ENCODE measurements at places on chromosomes 6 and 20.

DNA sequence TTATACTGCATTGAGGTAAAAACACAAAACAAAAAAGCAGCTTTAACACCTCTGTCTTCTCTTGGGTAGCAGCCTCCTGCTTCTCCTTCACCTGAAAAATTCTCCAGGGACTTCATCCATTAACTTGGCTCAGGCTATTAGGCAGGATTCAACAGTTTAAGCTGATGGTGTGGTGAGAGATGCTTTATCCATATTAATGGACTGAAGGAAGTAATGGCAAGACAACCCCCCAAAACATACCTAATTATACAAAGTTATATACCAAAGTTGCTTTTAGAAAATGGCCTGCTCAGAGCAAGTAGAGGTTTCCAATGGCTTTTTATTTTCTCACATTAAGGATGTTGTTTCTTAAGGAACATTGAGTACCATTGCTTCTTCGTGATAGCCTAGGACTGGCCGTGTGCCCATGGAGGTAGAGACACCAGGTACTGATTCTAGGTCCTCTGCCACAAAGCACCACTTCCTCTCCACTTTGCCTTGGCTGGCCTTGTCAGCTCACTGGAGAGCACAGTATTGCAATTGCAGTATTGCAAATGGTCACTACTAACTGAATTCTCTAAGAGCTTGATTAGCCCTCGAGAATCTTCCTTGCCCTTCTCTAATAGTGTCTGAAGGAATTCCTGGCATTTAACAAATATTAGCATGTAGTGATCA lies 7.3 kb downstream of the EDN1 start:
- no peak for DNase-seq

- no peak for DNase-seq
Measured at GRCh38 chr6:90103056-90103800, 193.4 kb downstream of the BACH2 start.

DNA sequence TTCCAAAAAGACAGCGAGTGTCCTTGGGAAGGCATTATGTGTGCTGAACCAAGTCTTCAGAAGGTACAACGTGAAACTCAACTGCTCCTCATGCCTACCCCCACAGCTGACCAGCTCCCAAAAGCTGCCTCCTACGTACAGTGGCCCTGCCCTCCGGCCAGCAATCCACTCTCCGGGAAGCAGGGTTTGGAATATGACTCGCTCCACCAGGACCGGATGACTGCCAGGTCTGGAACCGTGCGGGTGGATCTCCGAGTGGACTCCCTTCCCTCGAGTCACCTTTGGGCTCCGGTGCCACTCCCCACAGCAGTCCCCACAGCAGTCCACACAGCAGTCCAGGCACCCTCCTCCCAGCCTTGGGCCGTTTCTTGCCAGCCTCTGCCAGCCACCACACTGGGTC lies 4.3 kb downstream of the ZBTB46 start:
- DNase-seq, result no peak

GRCh38 chr20:54212226-54212625 lies 4.3 kb downstream of the PFDN4 start:
- no peak for DNase-seq

GRCh38 chr6:54138795-54139194 lies 27.6 kb downstream of the MLIP start:
- no peak for DNase-seq

- no peak for DNase-seq
Measured at GRCh38 chr6:127590344-127590743, 13.4 kb downstream of the C6orf58 start.

GRCh38 chr6:88301256-88301655 lies 135.1 kb upstream of the CNR1 start:
- DNase-seq, result no peak

Data from stimulated activated CD8-positive, alpha-beta memory T cell treated with anti-CD3 and anti-CD28 coated beads, Interleukin-4, amount 100 ng/mL, for 24 hours (primary cell).